ENCODE measurements at places on chromosomes 11 and 22.
A peak's percentile ranks its signal among the peaks of the same experiment; 100 is the strongest.

GRCh38 chr22:46373921-46374662 is 38.6 kb downstream of the TRMU start:
- DNase-seq = no peak

DNA sequence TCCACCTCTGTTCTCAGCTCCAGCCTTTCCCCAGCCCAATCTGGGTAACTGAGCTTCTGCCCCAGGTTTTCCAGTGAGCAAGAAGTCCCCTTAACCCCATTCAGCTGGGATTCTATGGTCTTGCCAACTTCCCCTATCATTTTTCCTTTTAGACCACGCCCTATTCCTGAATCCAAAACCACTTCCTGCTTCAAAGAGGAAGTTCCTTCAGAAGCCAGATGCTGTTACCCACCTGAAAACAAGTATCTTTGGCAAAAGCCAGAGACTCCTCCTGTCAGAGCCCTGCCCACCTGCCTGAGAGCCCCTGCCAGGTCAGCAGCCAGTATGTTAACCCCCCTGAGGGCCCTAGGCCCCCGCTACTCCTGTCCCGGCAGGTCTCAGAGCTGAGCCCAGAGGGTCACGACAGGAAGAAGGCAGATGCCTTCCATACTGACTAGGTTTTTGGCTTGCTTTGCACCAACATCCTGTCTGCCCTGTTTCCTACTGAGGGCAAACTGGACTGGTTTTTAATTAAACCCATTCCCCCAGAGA is 20.3 kb upstream of the MICAL2 start:
- DNase-seq = no peak

DNA sequence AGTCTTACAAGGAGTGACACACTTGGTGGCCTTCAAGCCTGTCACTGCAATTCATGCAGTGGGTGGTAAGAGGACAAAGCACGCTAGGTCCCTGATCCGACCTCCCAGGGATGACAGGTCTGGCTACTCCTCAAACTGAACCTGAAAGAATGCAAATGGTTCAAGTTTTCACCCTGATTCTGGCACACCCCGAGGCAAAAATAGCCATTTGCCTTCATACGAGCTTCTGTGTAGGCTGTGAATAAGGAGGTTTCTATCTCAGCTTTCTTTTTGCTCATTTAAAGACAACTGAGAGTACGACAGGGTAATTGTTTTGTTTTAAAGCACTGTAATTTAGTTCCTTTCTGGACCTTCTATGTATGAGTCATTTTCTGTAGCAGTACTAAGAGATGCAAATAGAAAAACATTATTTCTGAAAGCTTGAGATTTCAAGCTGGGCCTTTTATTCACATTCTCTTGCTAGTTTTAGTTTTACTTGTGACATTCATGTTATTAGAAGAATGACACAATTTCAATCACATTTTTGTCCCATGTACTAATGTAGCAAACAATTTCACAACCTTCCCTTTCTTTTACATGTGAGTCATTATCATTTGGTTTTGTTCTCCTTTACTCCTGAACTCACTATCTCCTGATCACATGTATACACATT is 56.6 kb upstream of the FDX1 start:
- no peak for DNase-seq

DNA sequence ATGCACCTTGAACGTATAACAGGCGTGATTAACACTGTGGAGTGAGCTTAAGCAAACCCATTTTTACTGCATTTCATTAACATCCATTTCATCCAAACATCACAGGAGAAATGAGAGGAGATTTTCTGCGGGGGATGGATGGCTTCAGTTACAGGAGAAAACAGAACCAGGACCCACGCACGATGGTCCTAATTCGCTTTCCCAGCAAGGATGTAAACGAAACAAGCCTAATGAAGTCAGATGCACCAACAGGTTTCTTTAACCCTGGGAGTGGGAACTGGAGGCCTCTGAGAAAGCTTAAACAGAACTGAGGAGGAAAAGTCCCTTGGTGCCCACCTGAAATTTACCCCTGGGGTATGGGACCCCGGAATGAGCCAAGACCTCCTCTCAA is 2.7 kb downstream of the CADM1 start:
- DNase-seq = no peak

DNA sequence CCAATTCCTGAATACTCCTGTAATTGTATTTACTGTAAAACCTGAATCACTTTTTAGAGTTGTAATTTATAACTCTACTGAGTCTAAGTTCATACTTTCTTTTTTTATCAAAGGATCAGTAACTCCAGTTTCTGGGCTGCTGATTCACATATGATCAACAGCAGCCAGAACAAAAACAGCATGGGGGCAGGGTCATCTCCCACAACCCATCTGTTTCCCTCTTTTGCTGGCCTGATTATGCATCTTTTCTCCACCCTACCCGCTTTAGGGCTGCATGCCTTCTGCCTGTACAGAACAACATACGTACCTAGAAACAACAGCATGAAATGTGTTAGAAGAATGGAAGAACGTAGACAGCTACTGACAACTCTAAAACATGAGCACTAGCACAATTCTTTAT is 76.0 kb downstream of the MRTFA start:
- DNase-seq = no peak

DNA sequence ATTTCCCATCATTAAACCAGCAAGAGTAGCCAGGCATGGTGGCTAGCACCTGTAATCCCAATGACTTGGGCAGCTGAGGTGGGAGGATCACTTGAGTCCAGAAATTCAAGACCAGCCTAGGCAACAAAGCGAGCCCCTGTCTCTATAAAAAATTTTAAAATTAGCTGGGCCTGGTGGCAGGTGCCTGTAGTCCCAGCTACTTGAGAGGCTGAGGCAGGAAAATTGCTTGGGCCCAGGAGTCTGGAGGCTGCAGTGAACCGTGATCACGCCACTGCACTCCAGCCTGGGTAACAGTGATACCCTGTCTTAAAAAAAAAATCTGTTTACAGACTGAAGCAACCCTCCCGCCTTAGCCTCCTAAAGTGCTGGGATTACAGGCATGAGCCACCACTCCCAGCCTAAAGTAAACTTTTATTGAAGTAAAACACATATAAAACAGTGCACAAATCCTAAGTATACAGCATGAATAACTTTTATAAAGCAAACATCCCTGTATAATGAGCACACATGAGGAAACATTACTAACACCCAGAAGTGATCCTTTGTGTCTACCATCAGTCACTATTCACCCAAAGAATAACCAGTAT is 12.6 kb downstream of the UCP3 start:
- DNase-seq = no peak

GRCh38 chr11:20002312-20003216 is 157.7 kb downstream of the DBX1 start:
- no peak for DNase-seq

GRCh38 chr11:133830931-133831907 is 14.1 kb downstream of the SPATA19 start:
- DNase-seq = no peak

GRCh38 chr11:65700399-65700798 is 11.7 kb upstream of the KAT5 start:
- DNase-seq = no peak

DNA sequence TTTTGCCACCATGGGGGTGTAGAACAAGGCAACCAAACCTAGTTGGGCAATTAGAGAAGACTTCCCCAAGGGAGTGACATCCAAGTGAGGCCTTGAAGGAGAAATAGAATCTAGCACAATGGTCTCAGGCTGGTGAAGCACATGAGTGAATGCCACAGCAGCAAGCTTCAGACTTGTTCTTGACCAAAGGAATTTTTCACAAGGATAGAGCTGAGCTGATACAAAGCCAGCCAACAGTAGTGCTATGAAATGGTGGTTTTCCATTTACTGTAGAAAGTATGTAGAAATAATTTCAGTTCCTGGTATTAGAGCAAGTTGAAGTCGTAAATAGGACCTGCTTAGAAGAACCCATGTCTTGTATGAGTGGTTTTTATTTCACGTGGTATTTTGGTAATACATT is 148.3 kb upstream of the RASSF10 start:
- no peak for DNase-seq

- DNase-seq = no peak
Observed at GRCh38 chr11:73331138-73331916, 23.3 kb downstream of the ARHGEF17 start.

DNA sequence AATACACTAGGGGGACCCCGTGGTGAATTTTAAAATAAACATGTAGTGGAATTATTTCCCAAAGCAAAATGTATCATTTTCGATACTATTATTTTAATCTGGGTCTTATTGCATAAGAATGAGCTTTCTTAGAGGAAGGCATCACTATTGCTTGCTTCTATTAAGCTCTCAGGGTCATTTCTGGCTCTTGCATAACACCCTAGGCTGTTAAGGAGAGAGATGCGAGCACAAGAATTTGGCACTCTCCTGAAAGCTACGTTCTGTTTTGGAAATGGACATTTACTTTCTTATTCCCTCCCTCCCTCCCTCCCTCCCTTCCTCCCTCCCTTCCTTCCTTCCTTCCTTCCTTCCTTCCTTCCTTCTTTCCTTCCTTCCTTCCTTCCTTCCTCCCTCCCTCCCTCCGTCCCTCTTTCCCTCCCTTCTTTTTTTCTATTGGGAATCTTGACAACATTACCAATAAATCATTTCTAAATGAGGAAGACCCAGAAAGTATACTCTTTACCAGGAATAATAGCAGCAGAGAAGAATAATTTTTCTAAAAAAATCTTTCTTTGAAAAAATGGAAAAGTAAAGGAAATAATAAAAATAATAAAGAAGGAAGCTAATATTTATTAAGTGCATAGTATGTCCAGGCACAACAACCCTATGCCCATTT is 83.6 kb upstream of the BDNF start:
- DNase-seq = no peak

DNA sequence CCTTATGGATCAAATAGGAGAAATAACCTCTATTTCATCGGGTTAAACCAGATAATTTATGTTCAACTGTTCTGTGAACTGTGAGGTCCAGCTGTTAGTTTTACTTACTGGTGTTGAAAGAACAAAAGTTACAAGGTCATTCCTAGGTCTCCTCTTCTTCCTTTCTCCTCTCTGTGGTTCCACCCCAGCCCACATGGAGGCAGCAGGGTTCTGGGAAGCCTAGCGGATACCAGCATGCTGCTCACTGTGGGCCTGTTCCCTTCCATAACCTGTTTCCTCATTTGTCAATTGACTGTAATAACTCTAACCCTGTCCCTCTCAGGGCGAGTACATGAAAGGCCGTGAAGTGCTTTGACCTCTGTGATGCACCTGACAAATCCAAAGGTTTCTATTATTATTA is 27.8 kb downstream of the RELT start:
- DNase-seq = no peak

DNA sequence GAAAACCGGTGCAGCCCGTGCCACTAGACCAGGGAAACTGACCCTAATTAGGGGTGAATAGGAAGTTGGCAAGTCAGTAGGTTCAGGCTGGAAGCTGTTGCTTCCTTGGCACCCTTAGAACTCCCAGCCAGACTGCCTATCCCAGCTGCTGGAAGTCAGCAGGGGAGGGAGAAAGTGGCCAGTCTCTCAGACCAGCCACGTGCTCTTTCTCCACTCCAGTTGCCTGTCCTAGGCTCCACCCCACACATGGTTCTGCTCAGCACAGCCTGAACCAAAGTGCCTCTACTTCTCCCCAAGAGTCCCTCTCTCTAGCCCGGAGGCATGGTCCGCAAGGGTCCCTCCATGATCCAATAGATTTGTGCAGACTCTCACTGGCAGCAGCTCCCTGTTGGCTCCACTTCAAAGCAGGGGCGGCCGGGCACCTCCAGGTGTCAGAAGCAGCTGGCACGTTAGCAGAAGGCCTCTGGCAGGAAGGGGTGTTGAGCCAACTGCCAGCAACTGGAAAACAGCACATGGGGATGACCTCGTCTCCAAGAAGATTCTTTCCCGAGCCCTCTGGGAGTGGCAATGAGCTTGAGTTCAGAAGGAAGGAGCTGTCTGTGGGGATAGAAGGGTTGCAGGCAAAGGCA is 27.7 kb downstream of the ARFGAP2 start:
- no peak for DNase-seq

DNA sequence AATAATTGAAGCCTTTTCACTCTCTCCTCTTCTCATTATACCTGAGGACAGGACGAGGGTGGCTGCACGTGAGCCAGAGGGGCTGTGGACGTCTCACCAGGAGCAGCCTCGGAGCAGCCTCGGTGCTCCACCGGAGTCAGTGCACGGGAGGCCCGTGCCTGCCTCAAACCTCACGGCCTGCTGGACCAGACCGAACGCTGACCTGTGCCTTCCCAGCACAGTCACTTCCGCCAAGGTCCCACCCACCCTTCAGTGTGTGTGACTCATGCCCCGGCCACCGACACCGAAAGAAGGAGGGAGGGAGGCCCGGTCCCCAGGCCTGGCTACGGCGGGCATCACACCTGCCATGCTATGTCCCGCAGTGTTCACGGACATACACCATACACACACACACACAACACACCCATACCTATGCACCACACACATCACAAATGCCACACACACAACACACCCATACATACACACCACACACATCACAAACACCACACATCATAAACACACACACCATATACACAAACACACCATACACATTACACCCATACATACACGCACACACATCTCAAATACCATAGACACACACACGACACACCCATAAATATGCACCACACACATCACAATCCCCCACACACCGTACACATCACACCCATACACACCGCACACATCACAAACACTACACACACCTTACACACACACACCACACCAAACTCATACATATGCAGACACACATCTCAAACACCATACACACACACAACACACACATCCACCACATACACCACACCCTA is 1506.5 kb downstream of the TBC1D22A start:
- DNase-seq = no peak

- DNase-seq = no peak
Observed at GRCh38 chr11:108938604-108939003, 273.7 kb downstream of the DDX10 start.

- DNase-seq = no peak
Observed at GRCh38 chr11:30282289-30282631, 40.6 kb upstream of the ARL14EP start.

DNA sequence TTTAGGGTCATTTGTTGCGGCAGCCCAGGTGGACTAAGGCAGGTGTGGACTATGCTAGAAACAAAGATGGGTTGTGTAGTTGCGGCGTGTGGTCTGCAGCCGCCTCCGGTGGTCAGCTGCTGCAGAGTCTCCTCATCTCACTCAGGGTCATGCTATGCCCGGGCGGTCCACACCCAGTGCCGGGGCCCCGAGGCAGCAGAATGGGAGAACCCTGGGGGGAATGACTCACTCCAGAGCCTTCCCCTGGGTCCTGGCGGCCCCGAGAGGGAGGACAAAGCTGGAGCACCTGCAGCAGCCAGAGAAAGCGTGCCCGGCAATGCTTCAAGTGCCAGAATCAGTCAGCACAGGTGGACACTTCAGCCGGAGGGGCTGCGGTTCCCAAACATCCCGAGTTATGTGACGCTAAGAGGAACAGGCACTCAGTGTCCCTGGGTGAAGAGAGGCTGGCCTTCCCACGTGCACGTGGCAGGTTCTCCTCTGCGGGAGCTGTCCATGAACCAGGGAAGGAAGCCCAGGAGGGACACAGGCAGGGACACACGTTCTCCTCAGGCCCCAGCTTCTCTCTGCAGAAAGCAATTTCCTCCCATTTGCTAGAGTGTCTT is 289.6 kb upstream of the B3GAT1 start:
- DNase-seq = peak; percentile 16

GRCh38 chr11:120205596-120206161 is 5.2 kb upstream of the OAF start:
- DNase-seq = no peak

Data from NCI-H187 (cell line).